GM20000 (cell line): ENCODE measurements at places on chromosomes 2 and 18.

DNA sequence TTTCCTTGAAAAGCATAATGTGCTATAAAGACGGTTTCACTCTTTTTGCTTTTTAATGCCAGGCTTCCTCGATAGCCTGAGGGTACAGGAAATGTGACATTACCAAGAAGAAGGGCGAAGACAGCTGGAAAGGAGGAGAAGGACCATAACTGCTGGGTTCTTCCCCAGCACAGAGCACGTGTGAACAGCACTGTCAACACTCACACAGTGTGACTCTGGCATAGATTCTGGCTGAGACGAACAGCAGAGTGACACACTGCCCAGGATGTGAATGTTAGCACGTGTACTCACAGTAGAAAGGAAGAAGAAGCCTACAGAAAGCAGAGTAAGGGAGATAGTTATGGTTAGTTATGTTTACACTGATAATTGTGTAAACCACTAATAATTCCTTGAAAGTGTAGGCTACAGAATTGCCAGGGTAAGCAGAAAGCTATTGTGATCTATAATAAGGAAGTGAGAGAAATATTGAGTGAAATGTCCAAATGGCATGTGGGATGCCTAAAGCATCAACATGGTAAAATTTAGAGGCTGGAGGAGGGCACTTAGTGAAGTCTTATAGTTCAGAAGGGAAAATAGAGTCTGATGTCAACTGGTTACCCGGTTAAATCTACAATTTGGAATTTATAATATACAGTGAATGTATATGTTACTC lies 198.2 kb downstream of the DLGAP1 start:
- no peak for DNase-seq

GRCh38 chr2:221309892-221310583 lies 262.1 kb downstream of the EPHA4 start:
- DNase-seq: no peak

GRCh38 chr2:177164131-177164530 lies 48.5 kb upstream of the HNRNPA3 start:
- no peak for DNase-seq

GRCh38 chr2:25257032-25257552 lies 84.6 kb downstream of the DNMT3A start:
- DNase-seq: no peak

- no peak for DNase-seq
Observed at GRCh38 chr18:75376004-75376403, 51.5 kb downstream of the SMIM21 start.

GRCh38 chr2:48312126-48312525 lies 217.8 kb upstream of the STON1 start:
- no peak for DNase-seq

DNA sequence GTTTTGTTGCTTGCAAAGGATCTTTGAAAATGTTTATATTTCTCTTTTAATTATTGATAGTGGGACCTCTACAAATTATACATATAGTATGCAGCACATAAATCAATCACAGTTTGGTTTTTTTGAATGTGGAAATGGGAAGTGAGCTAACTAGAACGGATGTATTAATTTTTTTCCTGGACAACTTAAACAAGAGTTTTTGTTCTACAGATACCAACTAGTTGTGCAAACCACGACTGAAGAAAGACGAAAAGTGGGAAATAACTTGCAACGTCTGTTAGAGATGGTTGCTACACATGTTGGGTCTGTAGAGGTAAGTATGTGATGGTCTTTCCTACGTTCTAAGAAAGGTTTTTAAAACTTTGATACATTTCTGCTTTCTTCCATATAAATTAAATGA lies 39.2 kb downstream of the NDC80 start:
- no peak for DNase-seq

DNA sequence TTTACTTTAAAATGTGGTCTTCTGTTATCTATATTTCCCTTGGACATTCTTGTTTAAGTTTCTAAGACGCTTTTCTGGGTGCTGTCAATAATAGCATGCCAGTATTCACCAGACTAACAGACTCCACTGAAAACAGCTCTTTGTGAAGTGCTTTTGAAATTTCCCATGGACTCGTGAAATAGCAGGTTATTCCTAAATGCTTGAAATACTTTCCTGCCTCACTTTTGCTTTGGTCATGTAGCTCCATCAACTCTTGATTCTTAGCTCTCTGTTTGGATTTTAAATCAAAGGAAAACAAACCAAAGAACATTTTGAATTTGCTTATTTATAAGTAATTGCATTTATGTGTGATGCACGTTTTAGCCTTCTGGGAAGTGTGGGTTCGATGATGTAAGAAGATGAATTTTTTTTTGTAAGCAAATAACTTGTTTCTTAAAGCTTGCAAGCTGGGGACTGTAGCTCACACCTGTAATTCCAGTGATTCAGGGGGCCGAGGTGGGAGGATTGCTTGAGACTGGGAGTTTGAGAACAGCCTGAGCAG lies 147.8 kb downstream of the WDSUB1 start:
- DNase-seq: no peak

- no peak for DNase-seq
Observed at GRCh38 chr2:203689426-203690116, 16.9 kb upstream of the CD28 start.

GRCh38 chr2:185567196-185567595 lies 171.4 kb upstream of the FSIP2 start:
- DNase-seq: no peak

- DNase-seq: no peak
Observed at GRCh38 chr2:71689968-71690834, 236.8 kb downstream of the DYSF start.

GRCh38 chr2:124478761-124479160 lies 453.7 kb downstream of the CNTNAP5 start:
- DNase-seq: no peak

- DNase-seq: no peak
Observed at GRCh38 chr2:80291656-80292055, 12.9 kb downstream of the LRRTM1 start.

- DNase-seq: no peak
Observed at GRCh38 chr2:40240070-40240469, 211.8 kb downstream of the SLC8A1 start.

DNA sequence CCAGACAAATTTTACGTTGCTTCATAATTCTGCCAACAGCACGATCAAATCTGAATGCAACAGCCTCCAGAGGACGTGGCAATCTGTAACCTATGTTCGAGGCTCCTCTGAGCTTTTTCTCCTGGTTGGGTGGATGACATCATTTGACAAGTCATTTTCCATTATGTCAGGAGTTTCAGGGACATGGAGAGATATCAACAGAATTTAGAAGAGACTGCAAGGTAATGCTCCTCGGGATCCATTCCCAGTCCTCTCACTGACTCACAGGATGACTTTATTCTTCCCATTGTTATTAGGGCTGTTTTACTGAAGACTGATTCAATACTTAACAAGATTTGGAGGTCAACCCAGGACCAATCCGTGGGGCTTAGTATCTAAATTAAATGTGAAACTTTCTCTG lies 72.5 kb upstream of the RNF152 start:
- DNase-seq: no peak

DNA sequence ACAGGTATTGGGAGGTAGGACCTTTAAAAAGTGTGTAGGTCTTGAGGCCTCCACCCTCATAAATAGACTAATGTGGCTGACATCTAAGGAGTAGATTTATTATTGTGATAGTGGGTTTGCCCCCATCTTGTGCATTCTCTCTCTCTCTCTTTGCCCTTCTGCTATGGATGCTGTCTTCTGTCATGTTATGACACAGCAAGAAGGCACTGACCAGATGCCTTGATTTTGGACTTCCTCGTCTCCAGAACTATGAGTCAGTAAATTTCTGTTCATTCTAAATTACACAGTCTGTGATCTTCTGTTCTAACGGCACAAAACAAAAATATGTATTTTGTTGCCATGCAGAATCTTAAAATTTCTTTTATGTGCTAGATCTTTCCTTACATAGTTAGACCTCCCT lies 66.9 kb downstream of the ATAD2B start:
- no peak for DNase-seq

DNA sequence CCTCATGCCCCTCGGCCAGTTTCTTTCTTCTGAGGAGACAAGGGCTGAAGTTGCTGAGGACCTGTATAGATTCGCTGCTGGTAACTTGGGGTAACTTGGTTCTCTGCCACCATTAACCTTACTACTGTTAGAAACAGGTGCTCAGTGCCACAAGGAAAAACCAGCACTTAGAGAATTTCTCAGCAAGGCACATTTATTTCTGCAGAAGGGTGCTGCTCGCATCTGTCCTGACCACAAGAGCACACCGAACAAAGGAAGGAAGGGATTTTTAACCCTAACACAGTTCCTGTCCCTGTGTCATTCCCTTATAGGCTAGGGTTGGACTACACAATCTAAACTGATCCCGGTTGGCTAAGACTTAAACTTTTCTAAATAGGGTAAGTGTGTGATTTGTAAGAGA lies 154.1 kb downstream of the SOCS6 start:
- no peak for DNase-seq
